ENCODE measurements at places on chromosomes 1 and 21.

- no peak for DNase-seq
Observed at GRCh38 chr1:111924786-111925185, 64.7 kb downstream of the KCND3 start.

- no peak for DNase-seq
Observed at GRCh38 chr21:46556802-46557201, 48.1 kb downstream of the S100B start.

- no peak for DNase-seq
Observed at GRCh38 chr1:1427106-1427819, 6.2 kb upstream of the ANKRD65 start.

DNA sequence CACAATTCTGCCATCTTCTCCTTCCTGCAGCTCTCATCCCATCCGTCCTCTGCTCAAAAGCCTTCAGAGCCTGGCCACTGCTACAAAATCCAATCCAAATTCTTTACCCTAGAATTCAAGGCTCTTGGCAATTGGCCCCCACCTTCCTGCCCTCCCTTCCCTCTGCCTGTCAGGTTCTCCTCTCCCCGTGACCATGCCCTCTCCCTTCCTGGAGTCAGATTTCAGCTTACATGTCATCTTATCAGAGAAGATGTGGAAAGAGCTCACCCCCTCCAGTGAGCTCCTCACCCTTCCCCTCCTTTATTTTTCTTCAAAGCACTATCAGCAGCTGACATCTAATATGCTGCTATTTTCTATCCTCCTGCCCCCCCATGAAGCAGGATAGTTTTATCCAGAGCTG is 86.9 kb downstream of the GRIK3 start:
- DNase-seq, result no peak

DNA sequence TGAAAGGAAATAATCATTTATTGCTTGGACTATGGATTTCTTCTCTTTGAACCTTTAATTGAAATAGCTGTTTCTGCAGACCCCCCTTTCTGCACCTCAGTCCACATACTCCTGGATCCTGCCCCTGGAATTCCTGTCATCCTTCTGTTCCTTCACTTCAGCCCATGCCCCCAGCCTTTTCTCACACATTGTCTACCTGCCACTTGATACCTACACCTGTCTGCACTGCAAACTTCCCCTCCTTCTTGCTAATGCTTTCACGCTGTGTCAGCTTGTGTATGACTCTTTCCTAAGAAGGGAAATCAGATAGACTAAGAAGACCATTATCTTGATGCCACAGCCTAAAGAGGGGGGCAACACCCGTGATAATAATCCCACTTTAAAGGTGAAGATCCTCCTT is 80.3 kb upstream of the EXO1 start:
- DNase-seq, result no peak

DNA sequence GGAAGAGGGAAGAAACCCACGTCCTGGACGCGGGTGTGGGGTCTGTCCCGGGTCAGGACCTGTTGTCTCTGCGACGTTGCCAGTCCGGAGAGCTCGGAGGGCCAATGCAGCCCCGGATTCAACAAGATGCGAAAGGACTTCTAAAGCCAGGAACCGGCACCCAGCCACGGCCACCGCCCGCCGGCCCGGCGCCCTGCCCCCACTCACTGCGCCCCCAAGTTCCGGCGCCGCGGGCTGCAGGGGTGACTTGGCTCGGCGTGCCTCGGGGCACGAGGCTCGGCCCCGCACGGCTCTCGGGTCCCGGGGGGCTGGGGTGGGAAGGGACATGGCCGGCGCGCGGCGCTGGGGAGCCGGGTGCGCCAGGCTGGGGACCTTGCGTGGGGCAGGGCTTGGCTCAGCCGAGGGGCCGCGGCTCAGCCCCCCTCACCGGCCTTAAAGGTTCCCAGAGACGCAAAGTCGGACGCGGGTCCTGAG is 51.8 kb upstream of the H6PD start:
- DNase-seq, result no peak

GRCh38 chr1:68473060-68473459 is 23.3 kb upstream of the RPE65 start:
- DNase-seq, result no peak

DNA sequence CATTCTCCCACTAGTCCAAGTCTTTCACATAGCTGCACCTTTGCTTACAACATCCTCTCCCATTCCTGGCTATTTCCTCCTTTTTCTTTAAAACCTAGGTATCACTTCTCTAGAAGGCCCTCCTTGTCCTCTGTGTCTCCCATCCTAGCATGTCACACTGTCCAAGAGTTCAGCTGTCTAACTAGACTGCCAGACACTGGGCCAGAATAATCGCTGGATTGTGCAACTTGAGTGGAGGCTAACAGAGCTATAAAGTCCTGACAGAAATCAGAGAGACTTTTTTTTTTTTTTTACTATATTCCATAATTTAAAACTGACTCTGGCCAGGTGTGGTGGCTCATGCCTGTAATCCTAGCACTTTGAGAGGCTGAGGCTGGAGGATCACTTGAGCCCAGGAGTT is 4.2 kb upstream of the ANGPTL7 start:
- DNase-seq, result no peak

DNA sequence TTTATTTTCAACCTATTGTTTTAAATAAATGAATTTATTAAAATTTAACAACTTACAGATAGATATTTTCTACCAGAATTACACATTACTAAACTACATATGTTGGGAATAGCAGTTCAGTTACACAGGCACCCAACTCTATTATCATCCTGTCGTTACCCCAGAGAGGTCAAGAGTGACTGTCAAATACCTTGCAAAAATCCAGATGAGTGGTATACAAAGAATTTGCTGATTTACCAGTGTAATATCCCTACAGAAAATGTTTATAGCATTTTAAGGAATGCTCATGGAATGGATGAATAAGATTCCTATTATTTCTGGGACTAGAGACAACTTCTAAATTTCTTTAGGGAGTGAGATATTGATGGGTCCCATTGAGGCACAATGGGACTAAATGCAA is 300.7 kb upstream of the RGS18 start:
- no peak for DNase-seq

DNA sequence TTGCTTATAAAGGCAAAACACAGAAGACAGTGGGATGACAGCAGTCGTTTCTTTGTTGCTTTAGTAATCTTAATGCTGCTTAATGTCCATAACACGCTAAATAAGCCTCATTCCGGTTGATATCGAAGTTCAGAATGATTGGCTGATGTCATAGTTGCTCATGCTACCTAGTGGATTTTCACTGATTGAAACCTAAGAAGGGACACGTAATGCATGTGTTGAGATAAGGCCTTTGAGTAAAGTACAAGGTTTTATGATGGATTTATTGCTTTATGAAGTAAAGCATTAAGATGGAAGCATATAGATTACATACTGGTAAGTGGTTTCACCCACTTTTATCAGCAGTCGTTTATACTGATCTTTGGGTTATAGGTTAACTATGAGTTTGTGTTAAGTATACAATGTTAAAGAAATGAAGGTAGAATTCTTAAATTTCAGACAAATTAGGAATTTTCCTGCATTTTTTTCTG is 25.1 kb downstream of the IARS2 start:
- DNase-seq, result no peak

GRCh38 chr1:46285730-46286477 is 17.5 kb downstream of the LRRC41 start:
- DNase-seq, result no peak

DNA sequence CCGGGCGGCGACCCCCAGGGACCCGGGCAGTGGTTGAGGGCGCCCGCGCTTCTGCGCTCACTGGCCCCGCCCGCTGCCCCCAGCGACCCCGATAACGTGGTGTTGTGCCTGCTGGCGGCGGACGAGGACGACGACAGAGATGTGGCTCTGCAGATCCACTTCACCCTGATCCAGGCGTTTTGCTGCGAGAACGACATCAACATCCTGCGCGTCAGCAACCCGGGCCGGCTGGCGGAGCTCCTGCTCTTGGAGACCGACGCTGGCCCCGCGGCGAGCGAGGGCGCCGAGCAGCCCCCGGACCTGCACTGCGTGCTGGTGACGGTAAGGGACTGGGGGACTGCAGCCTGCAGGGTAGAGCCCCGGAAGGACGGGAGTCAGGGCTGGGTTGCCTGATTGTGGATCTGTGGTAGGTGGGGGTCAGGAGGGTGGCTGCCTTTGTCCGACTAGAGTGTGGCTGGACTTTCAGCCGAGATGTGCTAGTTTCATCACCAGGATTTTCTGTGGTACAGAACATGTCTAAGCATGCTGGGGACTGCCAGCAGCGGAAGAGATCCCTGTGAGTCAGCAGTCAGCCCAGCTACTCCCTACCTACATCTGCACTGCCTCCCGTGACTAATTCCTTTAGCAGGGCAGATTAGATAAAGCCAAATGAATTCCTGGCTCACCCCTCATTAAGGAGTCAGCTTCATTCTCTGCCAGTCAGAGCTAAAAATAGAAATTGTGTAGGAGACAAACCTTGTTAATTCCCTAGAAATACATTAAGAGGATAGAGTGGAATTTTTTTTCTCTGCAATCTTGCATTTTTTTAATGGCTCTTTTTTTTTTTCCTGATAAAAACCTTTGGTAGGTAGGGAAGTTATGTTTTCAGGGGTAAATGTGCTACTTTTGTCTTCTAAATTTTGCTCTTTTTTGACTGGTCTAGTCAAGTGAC is 1.5 kb downstream of the GADD45A start:
- peak; percentile 83 for DNase-seq

DNA sequence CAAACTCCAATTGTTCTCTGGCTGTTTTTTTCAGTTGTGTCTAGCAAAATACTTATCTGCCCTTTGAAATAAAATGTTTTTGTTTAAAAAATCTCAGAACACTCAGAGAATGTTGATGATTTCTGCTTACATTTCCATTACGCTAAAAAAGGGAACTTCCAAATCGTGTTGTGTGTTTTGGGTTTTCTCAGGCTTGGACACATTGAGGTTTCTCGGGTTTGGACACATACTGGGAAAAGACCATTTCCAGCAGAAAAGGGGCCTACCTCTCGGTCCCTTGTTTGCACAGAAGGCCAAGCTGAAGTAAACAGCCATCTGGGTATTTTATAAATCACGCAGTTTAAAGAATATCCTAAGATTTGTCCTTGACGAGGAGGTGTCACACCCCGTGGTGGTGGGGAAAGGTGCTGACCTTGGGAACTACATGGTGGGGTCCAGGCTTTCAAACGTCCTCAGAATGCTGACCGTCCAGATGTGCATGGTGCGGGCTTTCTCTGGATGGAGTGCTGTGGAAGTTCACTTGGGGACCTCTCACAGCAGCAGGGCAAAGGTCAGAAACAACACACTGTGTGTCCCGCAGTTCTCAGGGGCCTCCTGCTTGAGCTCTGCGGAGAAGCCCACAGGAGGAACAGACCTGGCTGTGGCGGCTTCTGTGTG is 67.8 kb downstream of the SLC37A1 start:
- peak; percentile 22 for DNase-seq
